CD8-positive, alpha-beta T cell (primary cell): ENCODE measurements at places on chromosomes 3 and 15. TPM values are rescaled to one million over a fixed set of nuclear protein-coding genes. Genes with fewer than 3 reads are reported as not detected.
A peak's percentile ranks its signal among the peaks of the same experiment; 100 is the strongest.

The TGM4 gene
- total RNA-seq, result not detected

The SLMAP gene
- 56.7 TPM for total RNA-seq

The SECISBP2L gene
- total RNA-seq, result 54.8 TPM

The IL16 gene
- 167 TPM for total RNA-seq

The TMOD2 gene
- 5.1 TPM for total RNA-seq

The ANKUB1 gene
- total RNA-seq, result not detected

The ACTC1 gene
- total RNA-seq, result not detected

The GREM1 gene
- total RNA-seq, result not detected

The HCN4 gene
- not detected for total RNA-seq

The SNRPN gene
- 84.4 TPM for total RNA-seq

The MUC4 gene
- not detected for total RNA-seq

The CAND2 gene
- total RNA-seq, result 0.92 TPM

DNA sequence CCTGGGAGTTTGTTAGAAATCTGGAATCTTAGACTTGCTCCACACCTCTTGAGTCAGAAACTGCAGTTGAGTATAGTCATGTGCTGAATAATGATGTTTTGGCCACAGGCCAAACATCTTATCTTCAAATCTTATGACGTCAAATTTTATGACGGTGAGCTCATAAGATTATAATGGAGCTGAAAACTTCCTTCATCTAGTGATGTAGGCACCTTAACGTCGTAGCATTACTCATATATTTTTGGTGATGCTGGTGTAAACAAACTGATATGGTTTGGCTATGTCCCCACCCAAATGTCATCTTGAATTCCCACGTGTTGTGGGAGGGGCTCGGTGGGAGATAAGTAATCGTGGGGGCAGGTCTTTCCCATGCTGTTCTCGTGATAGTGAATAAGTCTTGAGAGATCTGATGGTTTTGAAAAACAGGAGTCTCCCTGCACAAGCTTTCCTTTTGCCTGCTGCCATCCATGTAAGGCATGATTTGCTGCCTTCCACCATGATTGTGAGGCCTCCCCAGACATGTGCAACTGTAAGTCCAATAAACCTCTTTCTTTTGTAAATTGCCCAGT lies 268.0 kb upstream of the PROK2 start:
- no peak for DNase-seq

GRCh38 chr3:186962445-186962844 lies 32.1 kb downstream of the ST6GAL1 start:
- no peak for DNase-seq

DNA sequence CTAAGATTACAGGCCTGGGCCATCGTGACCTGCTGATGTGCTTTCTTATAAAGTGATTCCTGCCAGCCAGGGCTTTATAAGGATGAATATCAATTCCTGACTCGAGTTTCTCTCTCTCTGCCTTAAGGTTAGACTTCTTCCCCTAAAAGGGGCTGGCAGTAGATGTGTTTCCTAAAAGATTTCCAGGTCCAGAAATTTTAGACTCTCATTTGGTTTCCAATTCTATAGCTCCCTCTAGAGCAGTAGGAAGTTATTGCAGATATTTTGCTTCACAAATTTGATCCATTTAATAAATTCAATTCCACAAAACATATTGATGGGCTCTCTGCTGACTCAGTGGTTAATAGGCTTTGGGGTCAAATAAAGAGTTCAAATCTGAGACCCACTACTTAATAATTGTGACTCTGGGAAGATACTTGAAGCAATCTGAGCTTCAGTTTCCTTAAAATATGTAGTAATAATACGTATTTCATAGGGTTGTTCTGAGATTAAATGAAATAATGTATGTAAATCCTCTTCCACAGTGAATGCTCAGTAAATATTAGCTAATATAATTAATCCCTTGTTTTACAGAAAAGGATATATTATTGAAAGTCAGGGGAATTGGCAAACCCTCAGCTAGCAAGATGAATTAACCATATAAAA lies 2.1 kb downstream of the TRIM69 start:
- no peak for DNase-seq

GRCh38 chr3:119551598-119551997 lies 7.8 kb downstream of the CD80 start:
- DNase-seq, result no peak

- DNase-seq, result no peak
Measured at GRCh38 chr15:34795267-34796081, at the start of gene ACTC1. ACTC1 (minus strand) TSS chr15:34795549; CDS start chr15:34794808, 741 bp downstream.

- DNase-seq, result no peak
Measured at GRCh38 chr15:75182187-75183131, 19.2 kb upstream of the C15orf39 start.

- DNase-seq, result no peak
Measured at GRCh38 chr3:58281069-58281468, 25.0 kb upstream of the RPP14 start.

GRCh38 chr3:4306860-4307259 lies 3.7 kb downstream of the SETMAR start:
- DNase-seq, result no peak

- no peak for DNase-seq
Measured at GRCh38 chr3:34864011-34864410, 775.3 kb upstream of the ARPP21 start.

GRCh38 chr3:100020876-100021644 lies 93.2 kb downstream of the FILIP1L start:
- DNase-seq, result no peak

DNA sequence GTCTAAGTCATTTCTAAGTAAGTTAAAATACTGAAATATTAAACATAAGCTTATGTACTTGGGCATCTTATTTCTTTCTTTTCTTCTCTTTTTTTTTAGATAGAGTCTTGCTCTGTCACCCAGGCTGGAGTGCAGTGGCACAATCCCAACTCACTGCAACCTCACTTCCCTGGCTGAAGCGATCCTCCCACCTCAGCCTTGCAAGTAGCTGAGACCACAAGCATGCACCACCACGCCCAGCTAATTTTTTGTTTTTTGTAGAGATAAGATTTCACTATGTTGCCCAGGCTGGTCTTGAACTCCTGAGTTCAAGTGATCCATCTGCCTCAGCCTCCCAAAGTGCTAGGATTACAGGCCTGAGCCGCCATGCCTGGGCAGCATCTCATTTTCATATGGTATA lies 16.0 kb upstream of the ZNF710 start:
- DNase-seq, result no peak

GRCh38 chr3:126811530-126811929 lies 107.5 kb downstream of the CHCHD6 start:
- DNase-seq, result no peak

DNA sequence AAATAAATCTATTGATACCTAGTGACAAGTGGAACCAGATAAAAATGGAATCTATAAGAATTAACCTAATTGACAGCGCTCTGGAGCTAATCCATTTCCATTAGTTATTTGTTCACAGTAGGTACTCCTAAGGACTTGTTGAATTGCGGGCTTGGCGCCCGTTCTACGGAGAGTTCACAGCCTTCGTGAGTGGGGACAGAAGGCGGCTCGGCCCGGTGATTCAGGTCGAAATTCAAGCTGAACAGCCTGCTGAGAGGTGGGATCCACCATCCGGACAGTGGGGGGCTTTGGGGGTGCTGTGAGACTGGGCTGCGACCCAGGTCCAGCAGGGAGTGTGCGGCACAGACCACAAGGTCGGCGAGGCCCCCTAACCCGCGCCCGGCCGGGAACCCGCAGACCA lies 779 bp upstream of the CTNNB1 start:
- DNase-seq, result peak; percentile 24

- DNase-seq, result no peak
Measured at GRCh38 chr3:125302932-125303331, 72.2 kb downstream of the ZNF148 start.

GRCh38 chr15:91627473-91628278 lies 225.8 kb upstream of the SLCO3A1 start:
- no peak for DNase-seq

DNA sequence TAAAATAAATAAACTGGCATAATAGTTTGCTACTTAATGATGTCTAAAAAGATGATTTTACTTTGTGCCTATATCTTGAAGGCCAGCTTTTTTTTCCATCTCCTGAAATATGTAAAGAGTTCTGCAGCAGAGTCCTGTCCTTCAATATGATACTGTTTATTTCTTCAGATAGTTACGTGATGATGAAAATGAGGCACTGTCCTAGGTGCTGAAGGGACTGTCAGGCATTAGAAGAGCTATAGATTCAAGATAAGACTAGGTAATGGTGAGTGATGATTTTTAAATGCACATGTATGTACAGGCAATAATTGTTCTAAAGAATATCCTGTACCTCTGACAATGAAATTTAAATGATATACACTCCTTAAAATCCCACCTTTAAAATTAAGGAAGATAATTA lies 326.9 kb upstream of the DNAJC19 start:
- no peak for DNase-seq

- no peak for DNase-seq
Measured at GRCh38 chr3:71037775-71038174, 545.8 kb downstream of the FOXP1 start.

GRCh38 chr15:100372739-100373119 lies 31.0 kb upstream of the ADAMTS17 start:
- no peak for DNase-seq

DNA sequence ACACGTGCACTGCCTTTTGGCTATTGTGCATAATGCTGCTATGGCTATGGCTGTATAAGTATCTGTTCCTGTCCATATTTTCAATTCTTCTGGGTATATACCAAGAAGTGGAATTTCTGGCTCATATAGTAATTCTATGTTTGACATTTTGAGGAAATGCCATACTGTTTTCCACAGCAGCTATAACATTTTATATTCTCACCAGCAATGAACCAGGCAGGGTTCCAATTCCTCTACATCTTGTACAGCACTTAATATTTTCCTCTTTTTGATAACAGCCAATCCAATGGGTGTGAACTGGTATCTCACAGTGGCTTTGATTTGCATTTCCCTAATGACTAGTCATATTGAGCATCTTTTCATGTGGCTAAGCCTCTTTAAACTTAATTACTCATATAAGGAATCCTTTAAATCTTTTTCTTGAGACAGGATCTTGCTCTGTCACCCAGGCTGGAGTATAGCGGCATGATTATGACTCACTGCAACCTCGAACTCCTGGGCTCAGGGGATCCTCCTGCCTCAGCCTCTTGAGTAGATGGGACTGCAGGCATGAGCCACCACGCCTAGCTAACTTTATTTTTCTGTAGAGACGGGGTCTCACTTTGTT lies 38.1 kb upstream of the IGDCC4 start:
- no peak for DNase-seq

DNA sequence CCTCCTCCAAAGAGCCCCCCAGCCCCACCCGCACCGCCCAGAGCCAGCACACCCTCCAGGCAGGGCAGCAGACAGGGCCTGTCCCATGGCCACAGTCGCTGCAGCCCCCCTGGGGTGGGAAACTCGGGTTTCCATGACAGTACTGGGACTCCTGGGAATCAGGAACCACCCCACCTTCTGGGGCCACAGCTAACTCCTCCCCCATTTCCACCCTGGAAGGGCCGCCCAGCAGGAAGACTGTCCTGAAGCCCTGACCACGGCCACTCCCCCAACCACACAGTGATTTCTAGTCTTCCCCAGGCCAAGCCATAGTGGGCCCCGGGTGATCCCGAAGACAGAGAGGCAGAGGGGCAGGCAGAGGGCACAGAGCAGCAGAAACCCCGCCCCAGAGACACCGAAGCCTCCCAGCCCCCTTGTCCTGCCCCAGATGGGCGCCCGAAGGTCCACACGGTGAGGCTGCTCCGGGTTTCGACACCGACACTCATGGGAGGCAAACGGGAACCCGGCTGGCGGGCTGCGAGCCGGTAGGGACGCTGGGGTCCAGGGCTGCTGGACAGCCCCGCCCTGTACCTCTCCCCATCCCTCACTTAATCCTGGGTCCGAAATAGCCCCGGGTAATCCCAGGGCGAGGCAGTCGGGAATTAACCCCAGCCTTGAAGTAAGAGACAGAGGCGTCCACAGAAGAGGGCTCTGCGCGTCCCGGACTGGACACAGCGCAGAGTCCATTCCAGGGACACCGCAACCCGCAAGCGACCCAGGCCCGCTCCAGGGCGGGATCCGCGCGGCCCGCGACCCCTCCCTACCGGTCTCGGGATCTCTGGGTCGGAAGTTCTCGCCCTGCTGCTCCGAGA lies 138.4 kb downstream of the NUP210 start:
- no peak for DNase-seq

- DNase-seq, result no peak
Measured at GRCh38 chr3:154795582-154795981, 284.5 kb upstream of the MME start.

DNA sequence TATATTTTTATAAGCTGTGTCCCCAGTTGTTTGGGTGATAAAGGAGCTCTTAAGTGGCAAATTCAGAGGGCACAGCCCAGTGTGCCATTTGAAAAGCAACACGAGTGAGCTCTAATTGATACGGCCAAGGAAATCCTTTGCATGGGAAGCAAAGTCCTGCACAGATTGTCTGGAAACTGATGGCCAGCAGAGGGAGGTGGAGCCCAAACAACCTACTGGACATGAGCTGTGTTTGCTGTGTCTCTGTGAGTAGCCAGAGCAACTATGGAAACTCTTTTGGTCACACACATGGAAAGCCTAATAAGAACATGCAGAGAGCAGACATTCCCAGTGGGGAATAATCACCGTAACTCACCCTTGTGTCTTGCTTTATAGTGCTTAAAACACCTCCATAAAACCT lies 24.4 kb downstream of the ONECUT1 start:
- no peak for DNase-seq

- no peak for DNase-seq
Measured at GRCh38 chr3:101081999-101082398, 88.8 kb upstream of the ABI3BP start.

DNA sequence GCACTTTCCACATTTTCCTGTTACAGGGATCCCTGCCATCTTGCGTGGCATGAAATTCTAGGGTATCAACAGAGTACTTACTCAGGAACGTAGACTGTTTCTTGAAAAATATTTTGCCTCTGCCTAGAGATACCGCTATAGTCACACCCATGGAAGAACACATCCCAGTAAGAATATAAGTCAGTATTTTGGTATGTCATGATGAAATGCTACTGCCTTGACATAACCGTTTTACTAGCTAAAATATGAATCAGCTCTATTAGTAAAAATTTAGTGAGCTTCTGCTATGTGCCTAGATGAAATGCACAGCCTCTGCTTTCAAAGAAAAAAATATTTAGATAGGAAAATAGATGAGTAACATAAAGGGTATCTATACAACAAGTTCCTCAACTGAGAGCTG lies 276.4 kb downstream of the TBC1D5 start:
- no peak for DNase-seq
